ENCODE measurements at places on chromosomes 5 and 9.
A peak's percentile ranks its signal among the peaks of the same experiment; 100 is the strongest.

- peak; percentile 49 for DNase-seq
These were observed 23.2 kb upstream of the LRRC14B start for GRCh38 chr5:167982-168660.

- no peak for DNase-seq
These were observed 291.4 kb downstream of the YTHDC2 start for GRCh38 chr5:113804943-113805342.

GRCh38 chr5:121399879-121400278, 451.8 kb upstream of the FTMT start:
- DNase-seq: no peak

DNA sequence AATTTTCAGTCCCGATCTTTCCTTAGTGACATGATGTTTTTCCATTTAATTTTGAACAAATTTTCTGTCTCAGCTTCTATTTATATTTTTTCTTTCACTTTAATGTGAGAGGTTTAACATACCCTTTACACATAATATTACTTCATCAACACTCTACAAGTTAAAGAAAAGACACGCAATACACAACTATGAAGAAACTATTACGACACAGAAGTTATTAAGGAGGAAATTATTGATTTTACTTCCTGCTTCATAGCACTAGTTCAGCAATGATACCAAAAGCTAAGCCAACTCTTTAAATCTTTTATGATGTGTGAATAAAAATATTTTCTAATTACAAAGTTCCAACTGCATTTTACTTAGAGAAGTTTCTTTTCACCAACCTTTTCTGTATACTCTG, 432.3 kb upstream of the DAB2 start:
- DNase-seq: no peak

DNA sequence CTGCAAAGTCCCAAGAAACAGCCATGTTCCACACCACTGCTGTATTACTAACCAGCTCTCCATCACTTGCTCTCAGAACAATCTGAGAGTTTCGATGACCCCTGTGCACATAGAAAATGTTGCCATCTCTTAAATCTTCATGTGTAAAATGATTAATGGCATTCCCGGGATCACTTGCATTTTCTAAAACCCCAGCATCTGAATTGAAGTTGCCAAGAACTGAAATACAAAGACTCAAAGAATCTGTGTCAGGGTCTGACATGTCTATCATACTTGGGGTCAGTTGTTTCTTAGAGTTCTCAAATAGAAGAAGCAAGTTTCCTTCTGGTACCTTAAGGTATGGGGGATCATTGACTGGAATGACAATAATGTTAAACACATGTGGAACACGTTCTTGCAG, 115.1 kb downstream of the ESM1 start:
- DNase-seq: no peak

DNA sequence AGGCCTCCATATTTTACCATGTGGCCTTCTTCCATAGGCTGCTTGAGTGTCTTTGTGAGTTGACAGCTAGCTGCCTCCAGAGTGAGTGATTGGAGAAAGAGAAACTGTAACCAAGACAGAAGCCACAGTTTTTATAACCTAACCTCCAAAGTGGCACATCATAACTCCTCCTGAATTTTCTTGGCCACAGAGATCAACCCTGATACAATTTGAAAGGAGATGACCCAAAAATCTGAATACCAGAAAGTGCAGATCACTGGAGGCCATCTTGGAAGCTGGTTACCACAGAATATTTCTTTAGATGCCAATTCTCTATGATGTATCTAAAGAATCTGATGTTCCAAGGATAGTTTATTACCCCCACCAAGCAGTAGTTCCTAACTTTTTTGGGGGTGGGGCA, 254.3 kb upstream of the PDE4D start:
- no peak for DNase-seq

DNA sequence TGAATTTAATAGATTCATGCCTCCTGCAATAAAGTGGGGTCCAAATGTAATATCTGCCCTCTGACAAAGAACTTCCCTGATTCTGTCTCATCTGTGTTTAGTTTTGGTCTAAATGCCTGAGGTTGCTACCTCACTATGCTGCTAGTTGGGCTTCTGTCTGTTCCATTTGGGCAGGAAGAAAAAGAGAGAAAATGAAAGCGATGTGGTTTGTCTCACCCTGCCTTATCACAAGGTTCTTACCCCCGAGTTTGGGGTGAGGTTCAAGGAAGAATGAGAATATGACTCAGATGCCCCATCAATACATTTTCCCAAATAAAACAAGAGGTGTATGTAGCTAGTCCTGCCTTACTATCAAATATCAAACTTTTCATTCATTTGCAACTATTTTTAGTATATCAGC, 132.1 kb upstream of the MTAP start:
- no peak for DNase-seq

DNA sequence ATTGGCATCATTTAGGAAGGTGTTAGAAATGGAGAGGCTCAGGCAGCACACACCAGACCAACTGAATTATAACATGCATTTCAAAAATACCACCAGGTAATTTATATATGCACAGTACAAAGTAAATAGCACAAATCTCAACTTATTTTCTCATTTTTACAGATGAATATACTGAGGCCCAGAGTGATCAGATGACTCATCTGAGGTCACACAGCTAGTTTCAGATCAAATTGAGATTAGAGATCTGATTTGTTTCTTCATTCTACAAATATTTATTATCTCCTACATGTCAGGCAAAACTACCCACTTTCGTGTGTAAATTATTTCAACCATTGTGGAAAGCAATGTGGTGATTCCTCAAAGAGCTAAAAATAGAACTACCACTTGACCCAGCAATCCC, 507.1 kb downstream of the TLE4 start:
- DNase-seq: no peak

DNA sequence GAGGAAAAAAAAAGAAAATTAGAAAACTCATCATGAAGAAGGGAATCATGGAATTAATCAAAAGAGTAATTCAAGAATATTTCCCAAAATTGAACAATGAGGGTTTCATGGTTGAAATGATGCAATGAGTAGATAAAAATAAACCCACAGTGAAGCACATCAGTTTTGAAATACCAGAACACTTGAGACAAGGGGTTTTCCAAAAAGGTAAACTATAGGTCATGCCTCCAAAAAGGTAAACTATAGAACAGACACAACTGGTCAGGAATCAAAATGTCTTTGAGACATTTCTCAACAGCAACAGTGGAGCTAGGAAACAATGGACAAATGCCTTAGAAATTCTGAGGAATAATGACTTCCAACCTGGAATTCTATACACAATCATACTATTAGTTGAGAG, 60.2 kb upstream of the PCSK5 start:
- DNase-seq: no peak

GRCh38 chr5:104199771-104200170, 637.2 kb upstream of the NUDT12 start:
- no peak for DNase-seq

DNA sequence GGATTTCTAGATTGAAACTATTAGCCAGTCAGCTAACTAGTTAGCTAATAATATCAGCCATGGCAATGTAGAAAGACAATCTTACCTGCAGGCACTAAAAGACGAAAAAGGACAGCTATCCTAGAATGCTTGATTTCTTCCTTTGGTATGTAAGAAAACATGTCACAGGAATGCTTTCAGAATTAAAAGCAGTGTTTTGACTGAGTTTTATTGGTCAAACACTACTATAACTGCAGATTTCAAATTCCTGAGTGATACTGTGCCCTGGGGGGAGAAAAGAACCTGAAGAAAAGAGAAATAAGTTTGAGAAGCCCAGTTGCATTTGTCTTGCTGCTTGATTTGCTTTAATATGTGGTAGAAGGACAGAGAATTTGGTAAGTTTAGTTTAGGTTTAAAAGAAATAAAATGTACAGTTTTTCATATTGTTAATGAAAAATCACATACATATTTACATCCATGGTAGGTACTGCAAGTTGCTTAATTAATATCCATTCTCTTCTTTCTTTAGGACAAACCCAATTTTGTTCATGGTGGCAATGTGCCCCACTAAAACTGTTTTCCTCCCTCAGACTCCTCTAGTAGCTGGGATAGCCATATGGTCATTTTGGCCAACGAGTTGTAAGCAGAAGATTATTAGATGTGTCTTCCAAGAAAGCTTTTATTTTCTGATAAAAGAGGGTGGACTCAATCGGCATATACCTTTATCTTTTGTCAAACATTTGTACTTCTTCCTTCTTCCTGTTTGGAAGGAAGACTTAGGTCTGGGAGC, 4.3 kb upstream of the FAM169A start:
- DNase-seq: no peak

- DNase-seq: no peak
These were observed 30.4 kb downstream of the PSMB7 start for GRCh38 chr9:124384846-124385245.

DNA sequence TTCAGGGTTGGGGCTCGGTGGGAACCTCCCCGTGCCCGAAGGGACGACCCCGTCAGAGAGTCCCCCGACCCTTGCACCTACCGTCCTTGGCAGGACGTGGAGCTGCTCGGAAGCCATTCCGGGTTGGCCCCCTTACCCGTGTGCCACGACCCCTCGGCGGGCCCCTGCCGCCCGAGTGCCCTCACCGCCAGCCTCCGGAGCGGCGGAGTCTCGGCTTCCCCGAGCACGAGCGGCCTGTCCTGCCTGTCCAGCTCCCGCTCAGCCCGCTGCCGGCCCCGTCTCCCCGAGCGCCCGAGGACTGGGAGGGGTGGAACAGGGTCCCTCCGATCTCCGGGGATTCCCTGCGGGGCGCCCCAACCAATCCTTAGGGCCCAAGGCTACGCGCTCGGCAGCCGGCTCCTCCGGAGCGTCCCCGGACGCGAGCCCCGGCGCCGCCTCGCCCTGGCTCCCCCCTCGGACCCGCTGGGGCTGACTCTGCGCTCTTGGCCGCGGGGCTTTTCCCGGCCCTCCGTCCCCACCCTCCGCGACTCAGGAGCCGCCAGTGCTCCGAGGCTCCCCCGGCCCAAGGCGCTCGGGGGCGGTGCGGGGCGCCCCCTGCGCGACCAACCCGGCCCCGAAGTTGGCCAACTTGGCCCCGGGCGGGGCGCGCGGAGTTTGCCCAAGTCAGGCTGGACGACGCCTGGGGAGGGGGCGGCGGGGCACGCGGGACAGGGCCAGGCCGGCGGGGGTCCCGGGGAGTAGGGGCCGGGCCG, 654 bp downstream of the ADAMTS2 start:
- peak; percentile 47 for DNase-seq

DNA sequence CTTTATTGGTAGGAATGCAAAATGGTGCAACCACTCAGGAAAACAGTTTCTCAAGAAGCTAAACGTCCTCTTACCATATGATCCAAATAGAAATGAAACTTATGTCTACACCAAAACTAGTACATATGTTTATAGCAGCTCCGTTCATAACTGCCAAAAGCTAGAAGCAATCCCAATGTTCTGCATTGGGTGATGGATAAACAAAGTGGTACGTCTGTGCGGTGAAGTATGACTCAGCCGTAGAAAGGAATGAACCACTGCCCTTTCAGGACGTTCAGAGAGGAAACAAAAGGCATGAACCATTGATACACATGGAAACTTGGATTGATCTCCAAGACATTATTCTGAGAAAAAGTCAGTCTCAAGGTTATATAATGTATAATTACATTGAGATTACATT, 27.6 kb downstream of the HNRNPH1 start:
- DNase-seq: no peak

DNA sequence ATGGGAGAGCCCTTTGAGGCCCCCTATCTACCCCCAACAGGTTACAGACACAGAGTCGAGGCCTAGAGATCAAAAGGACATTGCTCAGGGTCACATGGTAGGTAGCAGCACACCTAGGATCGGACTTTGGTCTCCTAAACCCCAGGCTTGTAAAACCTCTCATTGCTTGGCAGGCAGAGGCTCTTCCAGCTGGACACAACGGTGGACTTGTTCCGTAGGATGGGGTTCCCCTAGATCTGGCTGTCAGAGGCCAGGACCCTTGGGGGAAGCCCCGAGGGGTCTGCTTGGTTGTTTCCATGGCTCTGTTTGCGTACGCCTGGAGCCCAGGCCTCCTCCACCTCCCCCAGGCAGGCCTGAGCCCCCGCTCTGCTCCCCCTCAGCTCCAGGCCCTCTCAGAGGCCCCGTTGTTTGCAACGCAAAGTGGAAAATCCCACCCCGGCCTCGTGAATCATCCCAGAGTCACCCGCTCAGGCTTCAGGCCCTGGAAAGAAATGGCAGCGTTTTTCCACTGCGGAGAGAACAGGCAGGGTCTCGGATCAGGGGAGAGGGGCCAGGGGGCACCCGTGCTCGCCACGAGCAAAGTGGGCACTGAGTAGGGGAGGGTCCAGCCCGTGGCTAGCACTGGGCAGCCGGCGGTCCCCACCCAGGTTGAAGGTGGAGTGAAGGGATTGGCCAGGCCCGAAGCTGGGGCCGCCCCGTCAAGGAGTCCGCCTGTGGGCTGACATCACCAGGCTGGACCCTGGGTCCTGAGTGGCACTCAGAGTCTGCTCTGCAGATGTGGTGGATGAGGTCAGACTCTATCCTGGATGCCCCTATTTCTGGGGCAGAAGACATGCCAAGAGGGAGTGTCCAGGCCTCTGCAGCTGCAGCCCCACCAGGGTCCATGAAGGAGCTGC, 19.8 kb downstream of the COL27A1 start:
- peak; percentile 85 for DNase-seq

GRCh38 chr9:118305331-118305730, 601.1 kb downstream of the TLR4 start:
- DNase-seq: no peak

- no peak for DNase-seq
These were observed 453 bp downstream of the RASGEF1C start for GRCh38 chr5:180208435-180209081.

DNA sequence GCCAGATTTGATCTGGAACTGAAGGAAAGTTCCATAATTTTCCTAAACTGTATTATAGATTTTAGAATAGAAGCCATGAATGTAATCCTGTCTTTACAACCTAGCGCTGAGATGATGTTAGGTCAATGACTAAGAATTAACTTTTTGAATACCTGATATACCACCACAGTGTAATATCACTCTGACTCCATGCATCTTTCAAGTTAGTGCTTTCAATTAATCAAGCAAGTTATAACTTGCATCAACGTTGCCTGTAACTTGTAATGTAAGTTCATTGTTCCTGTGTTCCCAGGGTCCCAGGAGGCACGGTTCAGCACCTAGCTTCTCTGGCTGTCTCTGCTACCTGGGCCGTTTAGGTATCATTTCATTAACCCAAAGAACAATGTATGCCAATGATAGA, 139.3 kb downstream of the CSNK1G3 start:
- no peak for DNase-seq

GRCh38 chr5:65739162-65739561, 17.2 kb downstream of the NLN start:
- DNase-seq: no peak

DNA sequence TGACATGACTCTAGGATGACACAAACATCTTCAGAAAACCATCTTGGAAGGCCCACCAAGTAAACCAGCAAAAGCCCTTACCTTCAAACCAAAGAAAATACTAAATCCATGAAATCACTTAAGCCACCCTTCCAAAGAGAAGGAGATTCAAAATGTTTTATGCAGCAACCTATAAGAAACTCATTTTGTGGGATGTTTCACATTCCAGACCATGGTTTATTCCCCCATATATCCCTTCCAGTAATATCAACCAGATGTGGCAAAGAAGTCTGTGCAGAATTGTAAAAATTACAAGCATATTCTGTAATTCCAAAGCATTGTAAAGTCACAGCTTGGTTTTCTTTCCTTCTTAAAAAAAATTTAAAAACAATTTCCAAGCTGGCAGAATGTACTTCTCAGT, 117.4 kb downstream of the SLIT3 start:
- DNase-seq: no peak

GRCh38 chr9:131273856-131274673, 2.2 kb downstream of the FAM78A start:
- DNase-seq: no peak

- no peak for DNase-seq
These were observed 60.6 kb downstream of the COMMD10 start for GRCh38 chr5:116145416-116145815.
